ENCODE measurements at places on chromosomes 2 and 18.

- no peak for DNase-seq
- no peaks in the 10 kb centered on the region for H3K27me3 ChIP-seq
- H3K4me3 ChIP-seq: no peak overlapping the region
- H3K27ac ChIP-seq: no peak overlapping the region
- H3K36me3 ChIP-seq: no peaks in the 10 kb centered on the region
- H3K4me1 ChIP-seq: peaks cover 3% of the 10 kb centered on the region
Measured at GRCh38 chr2:136005462-136006196, 20.2 kb upstream of the DARS1 start.

DNA sequence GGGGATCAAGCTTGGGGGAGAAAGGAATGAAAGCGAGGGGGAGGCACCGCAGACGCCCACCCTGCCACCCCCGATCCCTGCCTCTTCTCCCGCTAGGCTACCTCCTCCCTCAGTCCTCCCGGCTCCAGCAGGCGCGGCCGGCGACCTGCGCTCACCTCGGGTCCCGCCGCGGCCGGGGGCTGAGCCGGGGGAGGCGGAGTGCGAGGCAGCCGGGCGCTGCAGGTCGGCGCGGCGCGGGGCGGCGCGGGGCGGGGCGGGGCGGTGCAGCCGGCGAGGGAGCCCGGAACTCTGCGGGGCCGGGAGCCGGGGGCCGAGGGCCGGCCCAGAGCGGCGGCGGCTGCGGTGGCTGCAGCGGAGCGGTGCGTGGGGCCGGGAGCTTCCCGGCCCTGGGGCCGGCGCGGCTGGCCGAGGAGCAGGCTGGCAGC, 477 bp downstream of the ACVR1 start:
- H3K4me1 ChIP-seq: peaks cover 48% of the 10 kb centered on the region
- H3K27ac ChIP-seq: peak overlapping the region; percentile 97
- no peak for DNase-seq
- peak overlapping the region; percentile 88 for H3K4me3 ChIP-seq
- no peaks in the 10 kb centered on the region for H3K36me3 ChIP-seq

- H3K4me3 ChIP-seq: no peak overlapping the region
- no peak for DNase-seq
- H3K27me3 ChIP-seq: no peaks in the 10 kb centered on the region
- no peaks in the 10 kb centered on the region for H3K36me3 ChIP-seq
Measured at GRCh38 chr2:134657650-134658250, 61.0 kb downstream of the TMEM163 start.

DNA sequence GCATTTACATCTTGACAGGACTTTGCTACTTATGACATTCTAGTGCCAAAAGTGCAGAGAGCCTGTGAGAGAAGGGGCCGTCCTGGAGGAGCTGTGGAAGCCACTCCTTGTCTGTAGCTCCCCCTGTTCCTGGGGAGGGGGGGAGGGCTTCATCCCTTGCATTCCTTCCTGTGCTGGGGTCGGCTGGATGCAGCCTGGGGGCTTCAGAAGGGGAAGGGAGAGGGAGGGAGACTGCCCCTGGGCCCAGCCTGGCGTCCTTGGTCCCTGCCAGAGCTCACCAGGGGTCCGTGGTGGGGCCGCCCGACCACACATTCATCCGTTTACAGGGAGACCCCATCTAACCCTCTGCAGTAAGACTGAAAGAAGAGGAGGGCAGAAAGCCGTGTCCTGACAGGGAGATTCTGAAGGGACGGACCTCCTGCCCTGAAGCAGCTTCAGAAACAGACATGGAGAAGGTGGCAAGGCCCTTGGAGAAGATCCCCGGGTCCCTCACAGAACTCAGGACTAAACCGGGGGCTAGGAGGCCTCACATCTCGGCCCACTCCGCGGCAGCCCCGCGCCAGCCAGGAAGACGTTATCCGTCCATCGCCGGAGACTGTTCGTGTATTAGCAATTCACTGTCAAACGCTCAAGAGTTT, 258.3 kb upstream of the SALL3 start:
- H3K27ac ChIP-seq: no peak overlapping the region
- DNase-seq: no peak
- H3K27me3 ChIP-seq: peaks cover 20% of the 10 kb centered on the region
- H3K4me3 ChIP-seq: no peak overlapping the region
- H3K36me3 ChIP-seq: no peaks in the 10 kb centered on the region
- H3K4me1 ChIP-seq: no peaks in the 10 kb centered on the region

DNA sequence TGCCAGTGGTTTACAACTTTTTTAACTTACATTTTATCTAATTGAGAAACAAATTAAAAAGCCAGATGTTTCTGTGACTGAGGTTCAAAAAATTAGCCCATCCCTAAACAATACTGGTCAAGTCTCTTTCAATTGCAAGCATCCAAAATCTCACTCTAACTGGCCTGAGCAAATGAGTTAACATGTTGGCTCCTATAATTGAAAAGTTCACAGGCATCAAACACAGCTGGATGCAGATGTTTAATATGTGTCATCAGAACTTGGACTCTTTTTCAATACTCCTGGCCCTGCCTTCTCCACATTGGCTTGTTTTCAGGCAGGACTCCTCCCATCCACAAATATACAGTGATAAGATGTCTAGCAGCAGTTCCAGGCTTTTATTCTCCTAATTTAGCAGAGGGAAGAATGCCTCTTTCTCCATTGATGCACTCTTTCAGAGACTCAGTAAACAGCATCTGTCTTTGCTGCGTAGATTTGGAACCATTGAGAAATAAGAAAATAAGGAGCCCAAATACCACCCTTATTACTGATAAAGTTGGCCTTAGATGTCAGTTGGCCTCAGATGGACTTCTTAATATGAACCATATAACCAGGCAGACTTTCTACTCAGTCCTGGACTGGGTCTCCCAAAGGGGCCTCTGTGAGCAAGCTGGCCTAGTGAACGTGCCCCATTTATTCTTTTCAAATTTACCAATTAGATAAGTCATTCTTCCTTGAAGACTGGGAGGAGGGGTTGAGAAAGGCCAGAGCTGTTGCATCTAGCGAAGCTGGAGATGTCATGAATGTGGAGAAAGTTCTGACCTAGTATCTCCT, 30.4 kb upstream of the FN1 start:
- no peak overlapping the region for H3K4me3 ChIP-seq
- DNase-seq: no peak
- no peaks in the 10 kb centered on the region for H3K4me1 ChIP-seq
- H3K27ac ChIP-seq: no peak overlapping the region

DNA sequence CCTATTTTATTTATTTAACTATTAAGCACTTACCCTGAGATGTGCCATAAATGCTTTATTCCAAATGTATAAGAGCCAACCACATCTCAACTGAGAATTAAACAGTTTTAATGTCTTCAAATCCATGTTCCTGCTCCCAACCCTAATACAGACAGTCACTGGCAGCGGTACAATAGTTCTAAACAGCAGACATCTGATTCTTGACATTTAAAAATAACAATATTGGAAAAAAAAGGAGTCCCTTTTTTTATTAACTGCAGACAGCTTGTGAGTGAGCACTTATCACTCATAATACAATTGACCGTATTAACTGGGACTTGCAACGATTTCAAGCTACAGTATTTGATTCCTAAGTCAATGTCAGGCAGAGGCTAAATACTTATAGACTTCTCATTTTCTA, 424.6 kb downstream of the TGIF1 start:
- no peaks in the 10 kb centered on the region for H3K4me1 ChIP-seq
- H3K4me3 ChIP-seq: no peak overlapping the region
- no peak for DNase-seq
- no peaks in the 10 kb centered on the region for H3K27me3 ChIP-seq
- no peak overlapping the region for H3K27ac ChIP-seq
- H3K36me3 ChIP-seq: no peaks in the 10 kb centered on the region

DNA sequence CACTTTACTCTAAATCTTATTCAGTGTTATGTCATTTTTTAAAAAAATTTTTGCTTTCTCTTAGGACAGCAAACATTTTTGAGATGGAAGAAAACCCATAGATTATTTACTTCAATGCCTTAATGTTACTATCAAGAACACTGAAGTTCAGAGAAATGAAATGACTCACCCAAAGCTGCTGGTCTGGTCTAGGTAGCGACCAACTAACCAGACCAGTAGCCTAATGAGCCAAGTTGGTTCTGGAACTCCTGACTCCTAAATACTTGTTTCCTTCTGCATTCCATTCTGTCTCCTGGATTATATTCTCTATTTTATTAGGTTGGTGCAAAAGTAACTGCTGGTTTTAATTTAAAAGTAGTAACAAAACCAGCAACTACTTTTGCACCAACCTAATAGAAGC, 35.4 kb downstream of the SLC8A1 start:
- H3K4me1 ChIP-seq: no peaks in the 10 kb centered on the region
- no peak overlapping the region for H3K4me3 ChIP-seq
- H3K27ac ChIP-seq: no peak overlapping the region
- no peak for DNase-seq

DNA sequence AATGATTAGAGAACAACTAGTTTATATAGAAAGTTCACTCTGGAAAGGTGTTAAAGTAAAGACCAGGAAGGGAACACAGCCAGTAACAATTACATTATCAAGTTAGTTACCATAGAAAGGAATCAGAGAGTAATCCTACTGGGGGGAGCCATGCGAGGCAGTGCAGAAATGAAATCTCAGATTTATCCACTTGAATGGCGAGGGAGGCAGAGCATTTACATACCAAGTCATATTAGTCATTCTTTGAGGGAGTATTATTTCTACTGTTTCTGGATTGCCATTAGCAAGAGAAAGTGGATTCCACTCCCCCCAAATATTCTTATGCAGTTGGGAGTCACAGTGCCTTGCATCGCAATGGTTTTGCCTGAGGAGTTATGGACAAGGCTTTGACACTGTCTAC, 472.7 kb upstream of the TRIB2 start:
- no peak overlapping the region for H3K27ac ChIP-seq
- DNase-seq: no peak
- H3K27me3 ChIP-seq: no peaks in the 10 kb centered on the region
- no peaks in the 10 kb centered on the region for H3K36me3 ChIP-seq
- H3K4me1 ChIP-seq: no peaks in the 10 kb centered on the region

DNA sequence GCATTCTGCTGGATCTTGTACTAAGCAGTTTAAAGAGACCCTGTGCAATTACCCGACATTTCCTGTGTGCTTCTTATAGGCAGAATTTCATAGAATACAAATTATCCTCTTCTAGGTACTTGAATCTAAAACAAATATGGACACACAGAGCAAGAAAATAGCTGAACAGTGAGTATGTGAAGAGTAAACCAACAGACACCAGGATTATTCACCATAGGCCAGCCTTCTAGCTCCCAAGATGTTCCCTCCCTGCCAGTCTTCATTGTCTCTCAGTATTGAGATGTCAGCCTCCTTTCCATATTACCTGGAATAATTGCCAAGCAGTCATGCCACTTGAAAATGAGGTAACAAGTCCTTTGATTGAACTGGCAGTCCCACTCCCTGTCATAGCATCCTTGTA, 187.1 kb downstream of the PTPRM start:
- peaks cover 50% of the 10 kb centered on the region for H3K4me1 ChIP-seq
- no peaks in the 10 kb centered on the region for H3K27me3 ChIP-seq
- H3K4me3 ChIP-seq: no peak overlapping the region
- DNase-seq: no peak

DNA sequence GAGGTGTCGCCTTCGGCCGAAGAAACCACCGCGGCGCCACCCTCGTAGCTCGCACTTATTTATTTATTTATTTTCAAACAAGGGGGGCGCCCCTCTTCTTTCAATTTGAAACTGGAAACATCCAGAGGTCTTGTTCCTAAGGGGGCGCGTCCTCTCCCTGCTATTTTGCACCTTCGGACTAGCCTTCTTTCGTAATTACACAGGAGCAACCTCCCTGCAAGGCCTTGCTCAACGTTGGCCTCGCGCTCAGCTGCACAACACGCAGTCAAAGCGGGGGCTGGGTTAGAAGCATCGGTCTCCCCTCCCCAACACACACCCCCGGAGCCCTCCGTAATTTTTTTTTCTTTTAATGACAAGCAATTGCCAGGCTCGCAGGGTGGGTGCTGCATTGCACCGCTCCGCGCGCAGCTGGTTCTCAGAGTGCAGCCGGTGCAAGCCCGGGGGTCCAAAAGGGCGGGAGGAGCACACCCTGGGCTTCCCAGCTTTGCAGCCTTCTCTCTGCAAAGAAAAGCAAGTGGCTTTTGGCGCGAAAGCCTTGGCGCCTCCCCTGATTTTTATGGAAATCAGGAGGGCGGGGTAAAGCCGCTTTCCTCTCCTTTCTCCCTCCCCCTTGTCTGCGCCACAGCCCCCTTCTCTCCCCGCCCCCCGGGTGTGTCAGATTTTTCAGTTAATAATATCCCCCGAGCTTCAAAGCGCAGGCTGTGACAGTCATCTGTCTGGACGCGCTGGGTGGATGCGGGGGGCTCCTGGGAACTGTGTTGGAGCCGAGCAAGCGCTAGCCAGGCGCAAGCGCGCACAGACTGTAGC, at the start of gene MYCN:
Gene MYCN, plus strand, starts transcription at position 697 of the 807 bp plus-strand sequence. CDS start 1,515 bp downstream, outside the sequence.
- H3K36me3 ChIP-seq: no peaks in the 10 kb centered on the region
- H3K27ac ChIP-seq: no peak within 1 kb of the TSS
- peak; percentile 58 for DNase-seq
- peaks cover 11% of the 10 kb centered on the region for H3K27me3 ChIP-seq
- H3K4me1 ChIP-seq: peaks cover 29% of the 10 kb centered on the region

DNA sequence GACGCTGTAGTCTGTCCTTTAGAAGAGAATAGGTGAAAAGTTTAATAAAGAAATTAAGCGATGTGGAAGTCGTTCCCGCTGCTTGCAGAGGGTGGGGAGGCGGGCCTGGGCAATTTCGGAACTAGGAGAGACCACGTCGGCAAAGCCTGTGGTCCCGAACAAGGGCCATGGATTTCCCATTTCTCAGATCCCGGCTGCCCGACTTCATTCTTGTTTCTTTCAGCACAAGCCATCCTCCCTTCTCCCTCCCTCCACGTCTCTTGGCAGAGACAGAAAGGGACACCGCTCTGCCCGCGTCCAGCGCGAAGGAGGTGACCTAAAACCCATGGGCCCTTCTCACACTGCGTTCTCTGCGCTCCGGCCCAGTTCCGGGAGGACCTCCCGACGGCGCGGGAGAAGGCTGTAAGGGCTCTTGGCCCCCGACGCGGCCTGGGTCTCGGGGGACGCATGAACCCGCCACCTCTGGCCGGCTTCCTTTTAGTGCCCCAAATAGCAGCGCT, 2.2 kb upstream of the BCL2L11 start:
- H3K27me3 ChIP-seq: no peaks in the 10 kb centered on the region
- H3K36me3 ChIP-seq: no peaks in the 10 kb centered on the region
- H3K4me1 ChIP-seq: peaks cover 15% of the 10 kb centered on the region
- no peak overlapping the region for H3K27ac ChIP-seq

DNA sequence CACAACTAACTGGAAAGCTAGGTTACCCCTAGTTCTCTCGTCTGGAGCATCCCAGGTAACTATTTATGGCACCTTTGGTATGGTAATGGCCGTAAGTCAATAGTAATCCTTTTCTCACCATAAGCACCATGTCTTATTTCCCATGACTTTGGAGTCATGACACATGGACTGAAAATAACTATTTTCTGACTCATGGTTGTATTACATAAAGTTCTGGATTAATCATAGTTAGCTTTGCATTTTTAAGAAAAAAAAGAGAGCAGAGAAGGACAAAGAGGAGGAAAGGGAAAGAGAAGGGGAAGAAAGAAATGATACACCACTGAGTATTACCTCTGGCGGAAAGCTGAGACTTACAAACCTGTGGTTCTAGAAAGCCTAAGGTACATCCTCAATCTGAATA, 99.3 kb downstream of the BIN1 start:
- no peak for DNase-seq
- no peak overlapping the region for H3K27ac ChIP-seq
- no peak overlapping the region for H3K4me3 ChIP-seq
- no peaks in the 10 kb centered on the region for H3K36me3 ChIP-seq
- H3K4me1 ChIP-seq: no peaks in the 10 kb centered on the region

Measured in psoas muscle (tissue), 8 donors.